ENCODE measurements at places on chromosomes 7 and 10.

DNA sequence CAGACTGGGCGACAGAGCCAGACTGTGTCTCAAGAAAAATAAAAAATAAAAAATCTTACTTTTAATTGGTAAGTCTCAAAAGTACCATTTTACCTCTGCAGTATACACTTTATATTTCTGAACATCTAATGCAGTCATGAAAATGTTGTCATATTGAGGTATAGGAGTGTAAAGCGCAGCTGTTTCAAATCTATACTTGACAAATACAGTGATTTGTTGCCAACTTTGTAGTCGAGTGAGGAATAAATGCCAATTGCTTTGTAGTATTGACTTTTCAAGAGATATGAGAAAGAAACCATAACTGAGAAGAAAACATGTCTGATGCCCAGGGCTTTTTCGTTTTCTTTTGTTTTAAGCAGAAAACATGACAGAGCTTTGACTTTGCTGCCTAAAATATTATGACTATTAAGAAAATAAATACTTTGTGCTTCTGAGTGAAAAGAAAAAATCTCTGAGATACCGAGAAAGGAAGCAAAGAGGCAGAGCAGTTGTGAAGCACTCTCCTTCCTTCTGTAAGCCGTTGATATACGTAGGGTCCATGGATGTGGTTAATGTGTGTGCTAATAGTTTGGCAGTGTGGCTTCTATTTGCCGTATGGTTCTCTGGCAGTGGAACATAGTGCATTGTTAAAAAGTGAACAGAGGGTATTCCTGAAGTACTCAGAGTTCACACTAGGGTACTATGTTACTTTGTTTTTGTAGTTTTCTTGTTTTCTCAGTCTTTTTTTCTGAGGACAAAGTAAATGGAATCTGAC, 38.2 kb downstream of the AVL9 start:
- DNase-seq: no peak

- DNase-seq: no peak
These were observed 16.8 kb downstream of the SLC18A2 start for GRCh38 chr10:117257721-117258120.

GRCh38 chr10:48519481-48520183, 85.2 kb downstream of the ARHGAP22 start:
- no peak for DNase-seq

DNA sequence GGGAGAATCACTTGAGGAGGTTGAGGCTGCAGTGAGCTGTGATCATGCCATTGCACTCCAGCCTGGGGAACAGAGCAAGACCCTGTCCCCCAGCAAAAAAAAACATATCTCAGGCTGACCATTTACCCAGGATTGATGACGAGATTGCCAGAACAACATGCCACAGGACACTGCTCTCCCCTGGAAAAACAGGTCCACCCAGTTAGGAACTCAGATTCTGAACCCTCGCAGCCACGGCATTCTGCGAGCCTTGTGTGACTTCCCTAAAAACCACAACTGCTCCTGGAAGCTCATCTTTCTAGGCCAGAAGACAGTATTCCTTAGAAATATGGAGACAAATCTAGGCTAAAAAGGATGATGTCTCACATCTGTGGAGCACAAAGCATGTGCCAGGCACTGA, 42.1 kb upstream of the SH2B2 start:
- no peak for DNase-seq

- no peak for DNase-seq
These were observed 30.8 kb downstream of the LRRC17 start for GRCh38 chr7:102943423-102944169.

GRCh38 chr10:95327367-95327766, 36.6 kb upstream of the PDLIM1 start:
- DNase-seq: no peak

DNA sequence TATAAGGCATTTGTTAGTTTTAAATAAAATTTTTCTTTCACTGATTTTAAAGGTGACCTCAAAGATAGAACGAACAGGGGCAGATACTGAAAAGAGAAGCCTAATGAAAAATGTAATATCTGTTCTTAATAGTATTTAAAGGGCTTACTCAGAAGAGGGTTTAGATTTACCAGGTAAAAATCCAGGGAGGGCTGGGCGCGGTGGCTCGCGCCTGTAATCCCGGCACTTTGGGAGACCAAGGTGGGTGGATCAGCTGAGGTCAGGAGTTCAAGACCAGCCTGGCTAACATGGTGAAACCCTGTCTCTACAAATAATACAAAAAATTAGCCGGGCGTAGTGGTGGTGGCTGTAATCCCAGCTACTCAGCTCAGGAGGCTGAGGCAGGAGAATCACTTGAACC, 108.3 kb upstream of the CNTNAP2 start:
- DNase-seq: no peak

DNA sequence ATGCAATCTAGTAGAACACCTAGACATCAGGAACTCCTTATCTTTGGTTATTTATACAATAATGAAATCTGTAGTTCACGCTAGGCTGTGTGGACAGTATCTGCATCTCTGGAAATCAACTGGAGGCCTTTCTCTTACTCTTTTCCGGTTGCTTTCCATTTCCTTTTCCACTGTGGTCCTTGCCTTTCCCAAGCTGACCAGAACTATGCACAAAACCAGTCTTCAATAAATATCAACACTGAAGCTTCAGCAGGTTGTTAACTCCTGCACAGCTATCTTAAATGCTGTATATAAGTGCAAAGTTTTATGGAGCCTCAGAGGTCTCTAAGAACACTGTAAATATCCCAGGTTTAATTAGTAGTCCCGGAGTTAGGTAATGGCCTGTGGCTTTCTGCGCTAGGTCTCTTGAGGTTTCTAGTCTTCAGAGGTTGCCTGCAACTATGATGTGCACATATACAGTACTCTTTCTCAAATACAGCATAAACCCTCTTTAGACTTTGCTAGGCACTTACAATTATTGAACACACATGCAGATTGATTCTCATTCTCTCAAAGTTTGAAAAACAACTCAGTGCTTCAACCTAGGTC, 2.4 kb downstream of the KLLN start:
- DNase-seq: no peak

DNA sequence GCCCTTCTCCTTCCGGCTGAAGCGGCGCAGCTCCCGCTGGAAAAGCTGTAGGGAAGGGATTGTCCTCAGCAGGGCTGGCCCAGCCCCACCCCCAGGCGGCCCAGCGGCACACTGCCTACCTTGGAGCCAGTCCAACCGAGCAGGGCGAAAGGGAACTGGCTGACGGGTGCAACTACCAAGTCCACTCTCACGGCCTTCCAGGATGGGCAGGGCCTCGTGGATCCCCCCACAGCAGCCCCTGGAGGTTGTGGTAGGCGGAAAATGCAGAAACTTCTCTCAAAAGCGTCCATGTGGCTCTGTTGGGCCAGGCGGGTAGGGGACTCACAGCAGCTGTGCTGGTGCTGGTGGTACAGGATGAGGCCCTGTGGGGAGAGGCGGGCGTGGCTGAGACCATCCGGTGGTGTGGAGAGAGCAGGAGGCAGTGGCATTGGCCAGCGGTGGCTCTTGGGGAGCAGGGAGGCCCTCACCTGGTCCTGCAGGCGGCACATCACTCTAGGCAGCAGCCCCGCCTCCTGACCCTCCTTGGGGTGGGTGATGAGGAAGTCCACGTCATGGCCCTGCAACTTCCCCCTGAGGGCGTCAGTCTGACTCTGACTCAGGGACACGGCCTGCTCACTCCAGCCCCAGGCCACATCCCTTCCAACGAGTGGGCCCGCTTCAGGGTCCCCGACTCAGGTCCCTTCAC, 8.4 kb upstream of the PGAM2 start:
- no peak for DNase-seq

- no peak for DNase-seq
These were observed 52.8 kb downstream of the CFAP46 start for GRCh38 chr10:132889556-132889955.

GRCh38 chr7:6182993-6183392, 89.4 kb downstream of the CYTH3 start:
- DNase-seq: no peak

DNA sequence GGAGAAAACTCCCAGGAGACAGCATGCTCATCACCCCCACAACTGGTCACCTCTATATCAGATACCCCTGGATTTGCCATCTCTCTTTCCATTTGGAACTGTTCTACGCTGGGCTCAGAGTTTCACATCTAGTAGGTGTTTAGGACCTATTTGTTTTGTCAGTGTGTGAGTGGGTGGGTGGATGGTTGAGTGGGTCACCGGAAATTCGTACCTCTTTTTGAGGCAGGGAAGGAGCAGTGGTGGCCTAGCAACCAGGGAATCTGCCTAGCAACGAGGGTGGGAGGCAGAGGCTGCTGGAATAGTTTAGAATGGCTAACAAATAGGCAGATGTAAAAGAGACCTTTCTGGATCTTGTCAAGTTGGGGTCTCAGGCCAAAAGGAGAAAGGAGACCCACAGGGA, 23.2 kb upstream of the SLF2 start:
- no peak for DNase-seq

DNA sequence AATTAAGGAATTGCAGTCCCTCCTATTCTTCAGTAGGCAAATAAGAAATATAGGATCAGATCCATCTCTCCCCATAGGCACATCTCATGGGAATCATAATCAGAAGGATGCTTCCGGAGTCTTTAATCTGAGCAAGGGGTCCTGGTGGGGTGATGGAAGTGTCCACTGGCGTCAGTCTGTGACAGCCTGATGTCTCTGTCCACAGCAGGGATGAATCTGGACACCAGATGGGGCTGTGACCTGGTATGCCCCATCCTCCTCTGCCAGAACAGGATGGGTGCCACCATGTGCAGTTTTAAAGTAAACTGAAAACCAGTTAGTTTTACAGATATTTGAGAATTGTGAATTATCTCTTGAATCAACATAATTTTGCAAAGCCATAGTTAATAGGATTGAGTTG, 148.7 kb downstream of the C1GALT1 start:
- no peak for DNase-seq

DNA sequence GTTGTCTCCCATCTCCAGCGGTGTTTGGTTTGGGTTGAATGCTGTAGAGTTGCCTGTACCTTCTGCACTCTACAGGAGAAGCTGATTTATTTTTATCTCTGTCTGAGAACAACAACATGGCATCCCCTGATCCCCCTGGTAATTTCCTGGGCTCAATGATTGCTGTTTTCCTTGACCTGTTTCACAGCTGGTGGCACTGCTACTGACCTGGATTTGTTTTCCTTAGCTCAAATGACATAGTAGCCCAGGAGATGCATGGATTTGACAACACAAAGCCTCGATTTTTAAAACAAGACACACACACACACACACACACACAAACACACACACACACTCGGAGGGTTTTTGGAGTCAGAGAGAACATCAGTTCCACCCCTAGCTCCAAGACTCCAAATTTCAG, 301.6 kb downstream of the NRG3 start:
- no peak for DNase-seq

DNA sequence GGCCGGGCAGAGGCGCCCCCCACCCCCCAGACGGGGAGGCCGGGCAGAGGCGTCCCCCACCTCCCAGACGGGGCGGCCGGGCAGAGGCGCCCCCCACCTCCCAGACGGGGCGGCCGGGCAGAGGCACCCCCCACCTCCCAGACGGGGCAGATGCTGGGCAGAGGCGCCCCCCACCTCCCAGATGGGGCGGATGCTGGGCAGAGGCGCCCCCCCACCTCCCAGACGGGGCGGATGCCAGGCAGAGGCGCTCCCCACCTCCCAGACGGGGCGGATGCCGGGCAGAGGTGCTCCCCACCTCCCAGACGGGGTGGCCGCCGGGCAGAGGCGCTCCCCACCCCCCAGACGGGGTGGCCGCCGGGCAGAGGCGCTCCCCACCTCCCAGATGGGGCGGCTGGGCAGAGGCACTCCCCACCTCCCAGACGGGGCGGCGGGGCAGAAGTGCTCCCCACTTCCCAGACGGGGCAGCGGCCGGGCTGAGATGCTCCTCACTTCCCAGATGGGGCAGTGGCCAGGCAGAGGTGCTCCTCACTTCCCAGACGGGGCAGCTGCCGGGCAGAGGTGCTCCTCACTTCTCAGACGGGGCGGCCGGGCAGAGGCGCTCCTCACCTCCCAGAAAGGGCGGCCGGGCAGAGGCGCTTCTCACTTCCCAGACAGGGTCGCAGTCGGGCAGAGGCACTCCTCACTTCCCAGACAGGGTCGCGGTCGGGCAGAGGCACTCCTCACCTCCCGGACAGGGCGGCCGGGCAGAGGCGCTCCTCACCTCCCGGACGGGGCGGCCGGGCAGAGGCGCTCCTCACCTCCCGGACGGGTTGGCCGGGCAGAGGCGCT, 53.6 kb downstream of the ENTPD1 start:
- no peak for DNase-seq

GRCh38 chr7:69199041-69199440, 399.2 kb upstream of the AUTS2 start:
- DNase-seq: no peak

DNA sequence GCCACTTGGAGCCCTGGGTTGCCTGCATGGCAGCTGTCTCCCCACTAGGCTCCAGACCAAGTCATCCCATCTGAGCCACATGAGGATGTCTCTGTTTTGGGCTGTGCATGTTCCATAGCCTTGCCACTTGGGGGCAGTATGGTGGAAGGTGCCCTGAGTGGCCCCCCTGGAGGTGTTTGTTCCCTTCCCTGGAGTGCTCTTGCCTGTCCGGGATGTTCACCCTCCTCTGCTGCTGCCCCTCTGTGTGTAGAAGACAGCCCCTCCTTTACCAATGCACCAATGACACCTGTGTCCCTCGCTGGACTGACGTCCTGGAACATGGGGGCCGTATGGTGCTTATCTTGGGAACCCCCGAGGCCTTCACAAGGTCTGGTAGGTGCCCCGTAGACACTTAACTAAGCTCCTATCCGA, 100.2 kb downstream of the ACTR3B start:
- DNase-seq: no peak

GRCh38 chr10:13587391-13587790, 626 bp downstream of the PRPF18 start:
- no peak for DNase-seq

- no peak for DNase-seq
These were observed 29.5 kb upstream of the FBXW4 start for GRCh38 chr10:101724446-101724845.

DNA sequence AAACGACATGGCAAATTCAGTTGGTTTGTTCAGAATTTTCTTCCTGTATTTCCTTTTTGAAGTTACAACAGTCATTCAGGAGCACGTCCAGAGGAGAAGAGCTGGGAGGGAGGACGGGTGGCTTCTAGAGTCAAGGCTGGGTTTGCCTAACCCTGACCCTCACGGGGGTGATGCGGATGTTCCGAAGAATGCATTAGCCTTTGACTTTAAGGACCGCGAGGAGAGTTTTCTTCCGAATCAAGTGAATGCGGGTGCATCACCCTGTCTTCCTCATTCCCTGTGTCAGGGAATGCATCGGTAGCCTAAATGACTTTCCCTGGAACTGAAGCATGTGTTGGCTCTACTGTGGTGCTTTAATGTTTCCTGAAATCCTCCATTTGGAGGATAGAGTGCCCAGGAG, 396.6 kb upstream of the GALNT17 start:
- DNase-seq: no peak

All from stimulated activated CD4-positive, alpha-beta T cell treated with anti-CD3 and anti-CD28 coated beads, Interleukin-12 subunit alpha, Interleukin-12 subunit beta, amount 100 ng/mL, for 24 hours (primary cell).